ENCODE measurements at places on chromosomes 2 and 18.

DNA sequence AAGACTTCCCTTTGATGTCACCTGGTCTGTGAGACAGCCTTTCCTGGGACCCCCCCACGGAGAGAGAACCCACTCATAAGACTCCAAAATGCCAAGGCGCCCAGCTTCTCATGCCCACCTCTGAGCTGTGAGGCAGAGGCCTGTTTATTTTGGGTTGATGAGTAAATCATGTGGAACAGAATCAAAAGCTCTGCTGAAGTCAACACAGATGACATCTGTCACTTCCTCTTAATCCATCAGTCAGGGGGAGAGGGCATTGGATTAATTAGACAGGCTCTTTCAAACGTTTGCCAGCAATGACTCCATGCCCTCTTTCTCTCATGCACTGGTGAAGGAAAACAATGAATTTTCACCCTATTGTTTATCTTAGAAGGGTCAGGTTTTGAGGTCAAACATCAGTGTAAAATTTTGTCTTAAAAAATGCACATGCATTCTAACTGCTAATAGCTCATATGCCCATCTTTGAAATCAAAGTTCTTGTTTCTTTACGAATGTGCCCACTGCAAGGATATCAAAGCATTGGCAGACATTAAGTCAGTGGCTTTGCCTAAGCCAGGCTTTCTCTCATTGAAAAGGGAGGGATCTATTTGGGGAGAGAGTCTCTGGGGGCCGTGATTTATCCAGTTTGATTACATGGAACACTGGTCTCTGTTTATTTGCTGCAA, 184.1 kb downstream of the ACKR3 start:
- peak; percentile 85 for DNase-seq

DNA sequence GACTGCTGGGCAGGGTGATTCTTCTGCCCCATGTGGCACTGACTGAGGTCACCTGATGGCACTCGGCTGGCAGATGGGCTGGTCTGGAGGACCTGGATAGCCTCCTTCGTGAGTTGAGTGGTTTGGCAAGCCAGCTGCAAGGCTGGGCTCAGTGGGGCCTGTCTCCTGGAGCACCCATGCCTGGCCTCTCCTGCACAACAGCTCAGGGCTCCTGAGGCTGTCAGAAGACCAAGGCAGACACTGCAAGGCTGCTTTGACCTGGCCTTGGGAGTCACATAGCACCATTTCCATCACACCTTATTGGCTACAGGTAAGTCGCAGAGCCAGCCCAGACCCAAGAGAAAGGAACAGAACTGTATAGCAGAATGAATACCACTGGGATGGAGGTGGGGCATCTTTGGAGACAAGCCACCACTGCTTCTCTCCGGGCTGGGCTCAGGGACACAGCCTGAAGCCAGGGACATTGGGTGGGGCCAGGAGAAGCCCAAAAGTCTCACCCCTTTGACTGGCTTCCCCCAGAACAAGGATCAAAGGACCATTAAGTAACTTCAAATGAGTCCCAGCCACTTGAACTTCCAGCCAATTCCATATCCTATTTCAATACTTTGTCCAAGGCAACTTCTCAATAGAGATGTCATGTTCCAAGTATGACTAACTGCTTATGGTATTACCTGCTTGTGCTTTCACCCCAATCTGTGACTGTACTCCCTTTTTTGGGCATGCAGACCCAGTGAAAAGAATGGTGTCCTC, 156.3 kb downstream of the CABLES1 start:
- peak; percentile 20 for DNase-seq

DNA sequence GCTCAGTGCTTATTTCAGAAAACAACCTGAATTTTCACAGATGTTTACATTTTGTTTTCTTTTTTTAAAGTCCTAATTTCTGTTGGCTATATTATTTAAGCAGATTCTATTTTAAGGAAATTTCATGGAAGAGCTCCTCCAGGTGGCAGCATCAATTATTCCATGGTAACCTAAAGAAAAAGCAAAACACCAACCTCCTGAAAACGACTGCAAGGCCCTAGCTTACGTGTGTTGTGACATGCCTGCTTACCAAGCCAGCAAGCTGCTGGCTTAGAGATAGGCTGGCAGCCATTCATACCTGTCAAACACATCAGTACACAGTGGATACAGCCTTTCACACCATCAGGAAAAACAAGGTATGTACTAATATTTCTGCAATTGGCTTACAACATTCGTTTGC, 64.9 kb downstream of the LPIN2 start:
- DNase-seq: peak; percentile 5

- DNase-seq: no peak
These were observed 187.6 kb downstream of the DOK6 start for GRCh38 chr18:69588301-69588700.

- no peak for DNase-seq
These were observed 36.6 kb downstream of the TTC32 start for GRCh38 chr2:19865151-19865550.

DNA sequence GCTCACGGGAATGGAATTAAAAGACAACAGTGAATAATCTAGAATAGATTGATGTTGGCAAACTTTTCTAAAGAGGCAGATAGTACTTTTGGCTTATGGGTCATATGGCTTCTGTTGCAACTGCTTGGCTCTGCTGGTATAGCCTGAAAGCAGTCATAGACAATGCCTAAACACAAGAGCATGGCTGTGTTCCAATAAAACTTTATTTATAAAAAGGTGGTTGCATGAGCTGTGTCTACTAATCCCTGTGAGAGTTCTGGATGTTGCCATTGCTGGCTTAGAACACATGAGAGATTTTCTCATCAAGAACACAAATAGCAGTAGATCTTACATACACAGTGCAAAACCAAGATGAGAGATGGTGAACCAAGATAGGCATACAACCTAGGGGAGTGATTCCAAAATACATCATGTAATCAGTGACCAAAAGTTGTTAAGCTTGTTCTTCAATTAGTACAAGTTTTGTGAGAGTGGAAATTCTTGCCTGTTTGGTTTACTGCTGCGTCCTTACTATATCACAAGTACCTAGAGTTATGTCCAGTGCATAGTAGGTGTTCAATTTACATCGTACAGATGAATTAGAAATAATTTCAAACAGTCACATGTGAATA, 380.0 kb downstream of the METTL4 start:
- DNase-seq: no peak

- no peak for DNase-seq
These were observed 172.9 kb downstream of the FAM210A start for GRCh38 chr18:13553449-13553848.

- DNase-seq: no peak
These were observed 278.4 kb downstream of the AGPS start for GRCh38 chr2:177670791-177671535.

GRCh38 chr2:191892391-191892790, 45.5 kb upstream of the CAVIN2 start:
- no peak for DNase-seq

GRCh38 chr18:12703096-12703567, 290 bp downstream of the PSMG2 start:
- DNase-seq: no peak

DNA sequence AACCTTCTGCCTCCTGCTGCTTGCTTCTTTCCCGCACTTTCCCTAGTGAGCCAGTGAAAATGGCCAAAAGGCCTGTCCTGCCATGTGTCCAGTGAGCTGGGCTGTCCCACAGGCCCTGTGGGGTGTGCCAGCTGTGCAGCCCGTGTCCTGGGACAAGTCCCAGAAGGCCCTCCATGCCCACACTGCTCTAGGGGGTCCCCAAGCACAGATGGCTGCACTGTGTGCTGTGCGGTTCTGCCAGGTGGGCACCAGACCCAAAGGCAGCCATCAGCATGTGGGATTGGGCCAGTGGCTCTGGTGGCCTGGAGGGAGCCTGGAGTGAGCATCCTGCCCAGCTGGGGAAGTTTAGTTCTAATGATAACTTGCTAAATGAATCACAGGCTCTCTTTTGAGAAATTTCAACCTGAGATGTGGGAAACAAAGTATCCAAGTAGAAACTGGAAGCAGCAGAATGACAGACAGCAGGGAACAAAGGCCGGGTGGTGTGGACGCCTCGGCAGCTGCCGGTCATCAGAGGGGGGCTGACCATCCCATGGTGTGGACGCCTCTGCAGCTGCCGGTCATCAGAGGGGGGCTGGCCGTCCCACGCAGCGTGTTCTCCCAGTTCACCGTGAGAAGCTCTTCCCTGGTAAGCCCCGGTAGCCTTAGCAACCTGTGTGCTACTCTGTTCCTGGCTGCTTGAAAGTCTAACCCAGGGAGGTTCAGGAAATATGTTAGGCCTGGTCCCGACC, 9.9 kb upstream of the CNDP2 start:
- no peak for DNase-seq

DNA sequence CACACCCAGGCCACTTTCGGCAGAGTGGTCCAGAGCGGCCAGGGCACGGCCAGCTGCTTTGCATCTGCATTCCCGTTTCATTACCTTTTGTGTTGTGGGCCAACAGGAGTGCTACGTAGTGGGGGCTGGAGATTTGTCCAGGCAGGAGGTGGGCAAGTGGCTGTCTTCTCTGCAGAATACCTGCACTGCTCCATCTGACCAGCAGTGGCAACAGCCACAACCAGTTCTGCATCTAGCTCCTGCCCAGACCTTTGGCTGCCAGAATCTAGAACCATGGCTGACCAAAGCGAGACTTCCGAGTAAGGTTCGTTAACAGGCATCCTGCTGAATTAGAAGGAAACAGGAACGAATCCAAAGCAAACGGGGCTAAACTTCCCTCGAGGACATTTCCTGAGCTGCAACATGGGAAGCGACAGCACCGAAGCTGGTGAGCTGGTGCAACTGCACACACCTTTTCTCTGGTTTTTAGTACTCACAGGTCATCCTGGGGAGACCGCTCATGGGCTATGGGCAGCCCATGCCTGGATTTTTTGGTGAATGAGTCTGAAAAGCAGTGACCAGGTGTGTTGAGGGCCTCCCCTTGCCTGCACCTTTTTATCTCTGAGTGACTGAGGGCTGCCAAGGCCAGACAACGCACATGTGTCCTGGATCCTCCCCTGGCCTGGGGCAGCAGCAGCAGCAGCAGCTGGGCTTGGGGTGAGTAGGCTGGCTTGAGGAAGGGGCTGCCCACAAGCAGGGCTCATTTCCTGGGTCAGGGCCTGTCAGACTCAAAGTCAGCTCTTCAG, 10.5 kb downstream of the GDF7 start:
- no peak for DNase-seq

GRCh38 chr2:46555011-46555410, 75.6 kb downstream of the TMEM247 start:
- DNase-seq: no peak

- DNase-seq: no peak
These were observed 175.1 kb downstream of the PTPRM start for GRCh38 chr18:7742224-7742623.

- no peak for DNase-seq
These were observed 442.5 kb upstream of the KLHL29 start for GRCh38 chr2:22942441-22942840.

- no peak for DNase-seq
These were observed 294.9 kb upstream of the FANCL start for GRCh38 chr2:58535990-58536389.

DNA sequence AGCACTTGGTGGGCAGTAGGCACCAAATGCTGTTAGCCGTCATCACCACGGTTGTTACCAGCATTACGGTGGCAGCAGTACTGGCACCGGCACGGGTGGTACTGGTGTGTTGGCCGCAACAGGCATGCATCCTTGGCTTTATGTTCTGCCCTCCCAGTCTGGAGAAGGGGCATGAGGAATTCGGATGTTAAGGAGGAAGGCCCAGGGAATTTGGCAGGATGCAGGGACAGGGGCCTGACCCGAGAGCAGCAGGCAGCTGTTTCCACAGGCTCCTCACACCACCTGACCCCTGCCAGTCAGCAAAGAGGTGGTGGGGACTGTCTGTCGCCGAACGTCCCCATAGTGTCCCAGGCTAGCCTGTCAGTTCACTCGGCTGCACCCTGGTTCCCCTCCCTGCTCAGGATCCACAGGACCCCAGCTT, 79.0 kb downstream of the EDAR start:
- DNase-seq: no peak

GRCh38 chr2:216690853-216691741, 4.3 kb downstream of the IGFBP5 start:
- peak; percentile 94 for DNase-seq

DNA sequence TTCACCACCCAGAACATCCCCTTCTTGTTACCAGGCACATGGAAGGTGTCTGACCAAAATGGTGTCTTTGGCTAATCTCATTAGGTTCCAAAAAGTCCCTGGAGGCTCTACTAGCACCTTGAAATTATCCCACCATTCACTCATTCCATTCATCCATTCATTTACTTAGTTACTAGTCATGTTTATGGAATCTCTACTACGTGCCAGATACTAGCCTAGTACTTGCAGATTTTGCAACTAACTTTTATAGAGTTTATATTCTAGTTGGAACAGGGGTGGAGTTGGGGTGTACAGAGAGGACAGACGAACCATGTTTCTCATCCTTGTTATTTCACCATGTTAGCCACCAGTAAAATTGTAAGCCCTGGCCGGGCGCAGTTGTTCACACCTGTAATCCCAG, 4.0 kb upstream of the NOP58 start:
- DNase-seq: no peak

DNA sequence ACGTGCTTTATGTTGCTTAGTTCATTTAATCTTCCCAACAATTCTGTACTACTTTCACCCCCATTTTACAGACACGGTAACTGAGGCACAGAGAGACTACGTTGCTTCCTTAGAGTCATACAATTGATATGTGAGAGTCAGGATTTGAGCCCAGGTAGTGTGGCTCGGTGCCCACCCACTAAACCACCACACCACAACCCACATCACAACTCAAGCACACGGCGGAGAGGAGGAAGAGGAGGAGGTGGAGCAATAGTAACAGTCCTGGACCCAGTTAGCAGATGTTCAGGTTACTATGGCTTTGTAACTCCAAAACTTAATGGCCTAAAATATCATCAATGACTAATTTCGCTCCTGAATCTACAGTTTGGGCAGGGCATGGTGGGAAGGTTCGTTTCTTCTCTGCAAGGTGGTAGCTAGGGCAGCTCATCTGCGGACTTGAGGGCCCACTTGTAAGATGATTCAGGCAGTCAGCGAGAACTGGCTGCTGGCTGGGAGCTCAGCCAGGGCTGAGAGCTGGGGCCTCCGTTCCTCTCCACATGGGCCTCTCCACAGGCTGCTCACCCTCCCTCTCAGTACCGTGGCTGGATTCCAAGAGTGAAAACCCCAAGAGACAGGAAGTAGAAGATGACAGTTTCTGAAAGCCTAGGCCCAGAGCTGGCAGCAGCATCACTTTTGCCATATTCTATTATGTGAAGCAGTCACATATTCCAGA, 167.1 kb downstream of the ZFP36L2 start:
- DNase-seq: peak; percentile 97

DNA sequence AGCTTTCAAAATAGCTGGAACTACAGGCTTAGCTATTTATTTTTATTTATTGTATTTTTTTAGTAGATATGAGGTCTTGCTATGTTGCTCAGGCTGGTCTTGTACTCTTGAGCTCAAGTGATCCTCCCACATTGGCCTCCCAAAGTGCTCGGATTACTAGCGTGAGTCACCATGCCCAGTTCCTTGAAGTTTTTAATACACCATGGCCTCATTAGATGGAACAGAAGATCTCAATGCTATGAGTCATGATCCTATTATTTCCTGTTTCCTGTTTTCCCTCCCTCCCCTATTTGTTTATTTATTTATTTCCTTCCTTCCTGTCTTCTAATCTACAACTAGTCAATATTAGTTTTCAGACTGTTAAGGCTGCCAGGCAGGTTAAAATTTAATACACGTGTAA, 309.0 kb downstream of the CMPK2 start:
- DNase-seq: peak; percentile 40
